ENCODE measurements at places on chromosomes 7 and 10. TPM values are rescaled to one million over a fixed set of nuclear protein-coding genes. Genes with fewer than 3 reads are reported as not detected.

Gene SLC13A1
- not detected for polyA plus RNA-seq

Gene SFRP5
- 0.93 TPM for polyA plus RNA-seq

GRCh38 chr7:81902536-81902935 is 132.7 kb upstream of the HGF start:
- DNase-seq: no peak

GRCh38 chr7:44667190-44667589 is 60.8 kb downstream of the OGDH start:
- no peak for DNase-seq

GRCh38 chr7:51113560-51113959 is 203.0 kb downstream of the COBL start:
- DNase-seq: no peak

- no peak for DNase-seq
These were observed 754.7 kb downstream of the GRID1 start for GRCh38 chr10:85611746-85612377.

DNA sequence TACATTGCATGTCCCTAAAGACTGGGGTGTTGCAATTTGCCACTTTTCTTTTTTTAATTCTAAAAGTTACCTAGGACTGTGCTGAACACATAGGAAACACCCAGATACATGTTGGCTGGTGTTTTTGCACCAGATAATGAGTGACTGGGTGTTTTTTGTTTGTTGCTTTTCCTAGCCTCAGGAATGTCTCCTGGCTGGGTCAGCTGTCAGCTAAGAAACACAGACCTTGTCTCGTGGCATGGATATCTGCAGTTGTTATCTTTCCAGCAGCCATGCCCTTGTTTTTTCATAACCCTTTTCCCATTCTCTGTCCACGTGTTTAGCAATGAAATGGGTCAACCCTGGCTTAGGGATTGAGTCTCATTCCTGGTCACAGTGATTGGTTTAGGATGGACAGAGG is 433.9 kb upstream of the ZMIZ1 start:
- no peak for DNase-seq

- DNase-seq: no peak
These were observed 7.8 kb downstream of the HTRA1 start for GRCh38 chr10:122468926-122469781.

Data from lung (tissue), 17 donors.